Activated T-helper 1 cell treated with anti-CD3 and anti-CD28 coated beads, Interleukin-2, amount 50 U/mL, for 16 hours (primary cell): ENCODE measurements at places on chromosomes 3 and 15.

DNA sequence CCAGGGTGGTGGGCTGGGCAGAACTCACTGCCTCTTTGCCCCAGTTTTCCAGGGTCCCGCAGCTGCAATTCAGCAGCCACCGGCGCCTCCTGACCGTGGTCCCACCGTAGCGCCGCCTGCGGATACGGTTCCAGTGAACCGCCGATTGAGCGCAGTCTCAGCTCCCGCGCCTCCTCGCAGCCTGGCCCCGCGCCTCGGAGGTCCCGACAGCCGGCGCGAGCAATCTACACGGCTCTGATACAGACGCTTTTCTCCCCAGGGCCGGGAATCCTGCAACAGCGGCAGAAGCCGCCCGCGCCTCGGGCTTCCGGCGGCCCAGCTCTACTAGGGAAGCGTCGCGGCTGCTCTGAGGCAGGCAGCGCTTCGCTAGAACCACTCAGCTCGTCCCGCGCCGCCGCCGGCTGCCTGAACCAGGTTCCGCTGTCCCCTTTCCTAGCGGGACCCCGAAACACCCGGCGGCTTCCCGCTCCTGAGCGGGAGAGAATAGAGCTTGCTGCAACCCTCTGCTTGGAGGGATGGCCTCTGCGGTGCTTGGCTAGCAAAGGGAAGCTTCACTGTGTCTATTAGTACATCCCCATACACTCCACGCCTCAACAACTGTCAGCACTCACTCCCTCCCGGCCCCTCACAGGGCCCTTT, 3.1 kb downstream of the FOXL2NB start:
- DNase-seq, result no peak

GRCh38 chr15:31265871-31266711, 60.5 kb upstream of the KLF13 start:
- peak; percentile 40 for DNase-seq

- peak; percentile 46 for DNase-seq
Observed at GRCh38 chr3:59425942-59426341, 376.1 kb upstream of the CFAP20DC start.

DNA sequence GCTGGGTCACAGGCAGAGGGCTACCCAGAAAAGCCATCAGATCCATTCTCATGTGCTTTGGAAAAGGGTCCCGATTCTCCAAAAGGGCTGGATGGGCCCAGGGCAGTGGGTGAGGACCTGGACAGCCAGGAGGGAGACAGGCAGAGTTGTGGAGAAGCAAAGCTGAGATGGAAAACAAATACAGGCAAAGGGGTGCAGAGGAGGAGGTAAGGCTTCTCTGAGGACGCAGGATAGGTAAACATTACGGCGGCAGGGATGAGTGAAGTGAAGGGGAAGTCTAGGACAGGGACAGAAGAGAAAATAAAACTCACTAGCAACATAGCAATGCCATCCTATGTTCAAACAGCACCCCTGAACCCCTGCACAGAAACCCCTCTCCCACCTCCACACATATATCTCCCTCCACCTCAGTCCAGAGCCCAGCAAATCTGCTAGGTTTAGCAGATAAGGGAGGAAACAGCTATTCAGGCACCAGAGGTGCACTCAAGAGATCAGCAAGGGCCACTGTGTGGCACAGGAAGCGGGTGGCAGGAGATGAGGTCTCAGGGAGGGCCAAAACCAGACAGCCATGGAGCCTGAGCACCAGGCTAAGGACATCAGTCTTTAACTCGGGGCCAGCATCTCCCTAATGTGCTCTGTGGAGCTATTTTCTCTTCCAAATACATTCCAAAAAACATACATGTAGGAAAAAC, 51.3 kb downstream of the HOMER2 start:
- DNase-seq, result no peak

DNA sequence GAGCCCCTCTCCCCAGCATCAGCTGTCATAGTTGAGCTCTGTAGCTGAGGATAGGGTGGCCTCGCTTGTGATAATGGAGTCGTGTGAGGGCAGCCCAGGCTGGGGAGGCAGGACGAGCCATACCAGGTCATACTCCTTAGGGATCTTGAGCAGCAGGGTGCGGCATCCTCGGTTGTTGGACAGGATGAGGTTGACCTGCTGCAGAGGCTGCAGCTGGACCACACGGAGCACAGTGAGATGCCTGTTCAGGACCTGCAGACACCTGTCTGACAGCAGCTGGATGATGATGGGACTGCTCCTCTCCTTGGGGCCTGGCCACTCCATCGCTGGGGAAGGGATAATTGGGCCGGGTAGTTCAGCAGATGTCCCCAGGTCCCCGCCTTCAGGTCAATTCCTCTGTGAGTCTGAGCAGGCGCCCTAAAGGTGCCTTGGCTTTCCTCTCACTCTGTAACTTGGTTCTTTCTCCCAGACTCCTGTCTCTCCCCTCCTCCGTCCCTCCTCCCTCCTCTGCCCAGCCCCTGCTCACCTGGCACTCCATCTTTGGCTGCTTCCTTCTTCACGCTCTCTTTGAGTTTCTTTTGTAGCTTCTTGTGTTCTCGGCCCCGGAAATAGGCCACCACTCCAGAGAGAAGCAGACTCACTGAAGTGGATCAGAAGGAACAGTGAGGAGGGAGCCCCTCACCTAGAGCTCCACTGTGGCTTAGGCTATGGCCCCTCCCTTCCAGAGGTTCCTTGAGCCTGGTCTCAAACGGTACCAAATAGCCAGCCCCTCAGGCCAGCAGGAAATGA, 7.8 kb downstream of the DUOX2 start:
- no peak for DNase-seq

GRCh38 chr3:60225848-60226247, 1025.4 kb downstream of the FHIT start:
- DNase-seq, result no peak

DNA sequence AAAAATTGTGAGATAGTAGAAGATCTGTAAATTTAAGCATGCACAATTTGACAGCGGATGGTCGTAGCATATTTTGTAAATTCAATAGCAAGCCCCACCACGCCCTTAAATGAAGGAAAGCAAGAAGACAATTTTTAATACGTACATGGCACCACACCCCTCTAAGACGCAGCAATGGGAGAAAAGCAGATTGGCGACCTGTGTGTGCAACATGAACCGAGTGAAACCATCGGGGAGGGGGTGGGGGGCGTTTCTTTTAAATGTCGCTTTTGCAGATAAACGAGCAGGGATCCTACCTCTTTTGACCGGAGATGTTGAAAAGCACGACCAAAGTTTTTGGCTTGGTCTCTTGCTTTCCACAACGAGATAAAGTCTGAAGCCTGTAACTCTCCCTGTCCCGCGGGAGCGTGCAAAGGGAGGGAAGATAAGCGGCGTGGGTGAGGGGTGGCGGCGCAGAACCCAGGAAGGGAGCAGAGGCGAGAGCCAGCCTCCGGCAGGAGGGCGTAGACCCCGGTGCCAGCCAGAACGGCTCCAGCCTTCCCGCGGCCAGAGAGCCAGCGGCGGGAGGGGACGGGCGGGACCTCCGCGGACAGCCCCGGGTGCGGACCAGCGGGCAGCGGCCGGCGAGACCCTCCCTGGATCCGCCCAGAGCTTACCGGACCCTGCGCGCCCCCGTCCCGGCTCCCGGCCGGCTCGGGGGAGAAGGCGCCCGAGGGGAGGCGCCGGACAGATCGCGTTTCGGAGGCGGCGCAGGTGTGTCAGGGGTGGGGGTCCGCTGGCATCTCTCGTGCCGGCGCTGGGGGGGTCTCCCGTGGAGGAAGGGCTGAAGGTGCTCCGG, at the start of gene CHL1:
Gene CHL1 (plus strand): TSS at position 453 of the 838 bp plus-strand sequence. CDS start 123,014 bp downstream, outside the sequence.
- no peak for DNase-seq

- DNase-seq, result no peak
Observed at GRCh38 chr3:79517766-79518413, 249.9 kb downstream of the ROBO1 start.

- DNase-seq, result no peak
Observed at GRCh38 chr3:156547637-156548036, 7.3 kb downstream of the SSR3 start.

- no peak for DNase-seq
Observed at GRCh38 chr3:34301313-34301712, 502.9 kb downstream of the PDCD6IP start.

DNA sequence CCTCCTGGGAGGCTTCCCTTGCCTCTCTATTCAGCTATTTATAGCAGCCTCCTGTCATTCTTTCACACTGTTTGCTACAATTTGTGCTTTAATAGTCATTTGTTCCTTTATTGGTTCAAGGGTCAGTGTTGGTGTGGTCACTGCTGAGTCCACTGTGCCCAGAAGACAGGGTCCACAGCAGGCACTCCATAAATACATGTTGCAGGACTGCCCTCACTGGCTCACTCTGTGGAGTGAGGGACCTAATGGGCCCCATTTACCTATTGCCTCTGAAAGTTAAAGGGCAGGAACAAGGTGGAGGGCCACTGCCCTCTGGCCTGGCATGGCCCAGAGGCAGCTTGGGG, 16.8 kb downstream of the MST1R start:
- DNase-seq, result no peak

- no peak for DNase-seq
Observed at GRCh38 chr3:111212511-111212910, 140.9 kb downstream of the NECTIN3 start.

GRCh38 chr3:4139462-4140140, 163.6 kb upstream of the SETMAR start:
- DNase-seq, result no peak

DNA sequence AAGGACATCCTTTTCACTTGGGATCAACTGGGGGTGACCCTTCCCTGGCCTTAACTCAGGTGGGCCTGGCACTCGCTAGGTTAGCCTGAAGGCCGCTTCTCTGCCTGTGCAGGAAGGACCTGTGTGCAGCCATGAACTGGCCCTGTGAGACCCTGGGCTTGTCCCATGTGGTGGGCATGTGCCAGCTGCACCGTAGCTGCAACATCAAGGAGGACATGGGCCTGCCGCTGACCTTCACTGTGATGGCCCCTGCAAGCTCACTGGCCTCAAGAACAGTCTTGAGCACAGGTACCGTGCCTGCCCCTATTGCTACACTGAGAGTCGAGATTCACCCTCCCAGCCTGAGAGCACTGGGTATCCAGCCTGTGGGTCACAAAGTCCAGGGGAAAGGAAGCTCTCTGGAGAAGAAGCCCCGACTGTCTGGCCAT, 43.0 kb downstream of the SAXO2 start:
- DNase-seq, result no peak

- DNase-seq, result no peak
Observed at GRCh38 chr3:11835028-11835639, 11.6 kb downstream of the TAMM41 start.

DNA sequence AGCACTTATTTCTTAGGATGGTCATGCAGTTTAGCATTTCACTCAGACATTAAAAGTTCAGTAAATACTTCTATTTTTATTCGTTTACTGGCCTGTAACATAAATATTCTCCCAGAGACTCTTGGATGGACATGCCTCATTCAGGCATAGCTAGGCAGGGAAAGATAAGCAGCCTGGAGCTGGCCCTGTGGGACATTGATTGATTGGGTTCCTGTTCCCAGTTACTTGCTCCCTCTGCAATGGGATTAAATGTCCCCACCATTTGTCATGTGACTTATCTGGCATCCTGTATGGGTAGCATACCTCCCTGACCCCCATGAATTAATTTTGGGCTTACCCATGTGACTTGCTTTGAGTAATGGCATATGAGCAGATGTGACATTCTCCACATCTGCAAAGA, 2.7 kb upstream of the SCAMP5 start:
- no peak for DNase-seq

DNA sequence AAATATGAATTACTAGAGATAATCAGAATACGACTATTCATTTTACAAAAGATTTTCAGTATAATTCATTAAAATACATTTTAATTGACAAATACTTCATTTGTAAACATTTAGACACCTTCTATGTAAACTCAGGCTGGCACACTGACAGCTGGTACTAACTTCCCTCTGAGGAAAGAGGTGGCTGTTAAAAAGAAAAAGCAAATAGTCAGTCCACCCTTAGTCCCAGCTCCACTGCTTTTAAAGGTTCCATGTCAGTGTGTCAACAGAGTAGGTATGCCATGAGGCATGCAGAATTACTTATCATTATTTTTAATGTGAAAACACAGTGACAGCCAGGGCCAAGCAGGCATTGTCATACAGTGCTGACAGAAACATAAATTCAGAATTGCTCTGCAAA, 16.1 kb downstream of the TM6SF1 start:
- no peak for DNase-seq

DNA sequence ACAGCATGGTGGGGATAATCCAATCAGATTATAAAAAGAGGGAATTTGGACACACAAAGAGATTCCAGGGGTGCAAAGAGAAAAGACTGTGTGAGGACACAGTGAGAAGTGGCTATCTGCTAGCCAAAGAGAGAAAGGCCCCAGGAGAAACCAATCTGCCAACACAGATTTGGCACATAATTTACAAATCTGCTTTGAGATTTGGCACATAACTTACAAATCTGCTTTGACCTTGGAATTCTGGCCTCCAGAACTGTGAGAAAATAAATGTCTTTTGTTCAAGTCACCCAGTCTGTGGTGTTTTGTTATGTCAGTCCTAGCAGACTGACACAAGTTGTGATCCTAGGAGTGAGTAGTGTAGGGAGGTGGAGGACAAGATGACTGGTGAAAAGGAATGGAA, 3.5 kb upstream of the TM4SF18 start:
- no peak for DNase-seq

DNA sequence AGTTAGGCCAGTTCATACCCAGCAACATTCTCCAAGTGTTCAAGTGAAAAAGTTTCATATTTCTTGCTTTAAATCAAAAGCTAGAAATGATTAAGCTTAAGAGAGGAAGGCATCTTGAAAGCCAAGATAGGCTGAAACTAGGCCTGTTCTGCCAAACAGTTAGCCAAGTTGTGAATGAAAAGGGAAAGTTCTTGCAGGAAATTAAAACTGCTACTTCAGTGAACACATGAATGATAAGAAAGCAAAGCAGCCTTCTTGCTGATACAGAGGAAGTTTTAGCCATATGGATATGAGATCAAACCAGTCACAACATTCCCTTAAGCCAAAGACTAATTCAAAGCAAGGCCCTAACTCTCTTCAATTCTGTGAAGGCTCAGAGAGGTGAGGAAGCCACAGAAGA, 274.7 kb downstream of the TUSC7 start:
- DNase-seq, result no peak

DNA sequence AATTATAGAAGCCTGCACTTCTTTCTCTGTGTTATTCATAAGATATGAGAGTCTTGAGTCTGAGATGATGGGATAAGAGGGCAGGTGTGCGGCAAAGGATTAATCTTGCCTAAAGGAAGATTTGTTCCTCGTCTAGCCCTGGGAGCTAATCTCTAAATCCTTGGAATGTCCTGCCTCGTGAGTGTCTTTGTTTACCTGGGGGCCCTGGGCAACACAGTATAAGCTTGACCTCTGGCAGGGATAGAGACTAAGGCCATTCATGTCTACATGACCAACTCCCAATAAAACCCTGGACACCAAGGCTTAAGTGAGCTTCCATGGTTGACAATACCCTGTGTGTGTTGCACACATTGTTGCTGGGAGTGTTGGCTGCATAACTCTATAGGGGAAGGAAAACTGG, 3.2 kb upstream of the AGBL1 start:
- DNase-seq, result no peak

DNA sequence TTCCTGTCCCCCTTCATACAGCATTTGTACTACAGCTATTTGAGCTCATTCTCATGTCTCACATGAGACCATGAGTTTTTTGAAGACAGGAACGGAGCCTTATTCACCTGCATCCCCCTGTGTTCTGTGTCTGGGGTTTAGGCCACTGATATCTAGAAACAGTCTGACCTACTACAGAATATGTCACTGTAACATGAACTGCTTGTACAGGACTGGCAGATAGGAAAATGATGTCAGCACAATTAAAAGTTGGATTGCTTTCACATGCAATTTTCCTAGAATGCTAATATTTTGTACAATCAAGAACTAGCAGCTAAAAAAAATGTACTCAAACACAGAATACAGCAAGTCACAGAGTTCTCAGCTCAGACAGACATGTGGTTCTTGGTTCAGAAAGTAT, 90.8 kb upstream of the FGF12 start:
- no peak for DNase-seq
